ENCODE measurements at places on chromosomes 11 and 22.

DNA sequence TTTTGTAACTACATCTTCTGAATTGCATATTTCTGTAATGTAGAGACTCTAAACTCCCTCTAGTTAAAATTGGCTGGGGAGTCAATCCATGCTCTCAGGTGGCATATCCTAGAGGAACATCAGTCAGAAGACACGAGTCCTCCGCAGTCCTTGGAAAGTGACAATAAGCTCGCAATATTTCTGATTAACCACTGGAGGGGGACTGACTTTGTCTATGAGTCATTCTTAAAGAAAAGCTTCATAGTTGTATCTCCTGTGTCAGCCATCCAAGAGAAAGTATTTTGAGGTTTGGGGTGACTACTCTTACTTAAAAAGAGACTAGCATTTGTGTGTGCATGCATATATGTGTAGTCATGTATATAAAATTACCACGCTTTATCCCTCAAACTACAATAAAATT lies 60.2 kb downstream of the SLN start:
- DNase-seq, result no peak

DNA sequence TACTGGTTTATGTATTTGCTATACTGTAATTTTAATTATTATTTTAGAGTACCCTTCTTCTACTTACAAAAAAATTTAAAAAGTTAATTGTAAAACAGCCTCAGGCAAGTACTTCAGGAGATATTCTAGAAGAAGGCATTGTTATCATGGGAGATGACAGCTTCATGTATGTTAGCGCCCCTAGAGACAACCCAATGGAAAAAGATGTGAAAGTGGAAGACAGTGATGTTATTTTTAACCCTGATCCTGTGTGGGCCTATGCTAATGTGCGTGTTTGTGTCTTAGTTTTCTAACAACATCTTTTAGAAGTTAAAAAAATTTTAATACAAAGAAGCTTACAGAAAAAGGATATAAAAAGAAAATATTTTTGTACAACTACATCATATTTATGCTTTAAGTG lies 205.0 kb downstream of the FAM76B start:
- DNase-seq, result no peak

DNA sequence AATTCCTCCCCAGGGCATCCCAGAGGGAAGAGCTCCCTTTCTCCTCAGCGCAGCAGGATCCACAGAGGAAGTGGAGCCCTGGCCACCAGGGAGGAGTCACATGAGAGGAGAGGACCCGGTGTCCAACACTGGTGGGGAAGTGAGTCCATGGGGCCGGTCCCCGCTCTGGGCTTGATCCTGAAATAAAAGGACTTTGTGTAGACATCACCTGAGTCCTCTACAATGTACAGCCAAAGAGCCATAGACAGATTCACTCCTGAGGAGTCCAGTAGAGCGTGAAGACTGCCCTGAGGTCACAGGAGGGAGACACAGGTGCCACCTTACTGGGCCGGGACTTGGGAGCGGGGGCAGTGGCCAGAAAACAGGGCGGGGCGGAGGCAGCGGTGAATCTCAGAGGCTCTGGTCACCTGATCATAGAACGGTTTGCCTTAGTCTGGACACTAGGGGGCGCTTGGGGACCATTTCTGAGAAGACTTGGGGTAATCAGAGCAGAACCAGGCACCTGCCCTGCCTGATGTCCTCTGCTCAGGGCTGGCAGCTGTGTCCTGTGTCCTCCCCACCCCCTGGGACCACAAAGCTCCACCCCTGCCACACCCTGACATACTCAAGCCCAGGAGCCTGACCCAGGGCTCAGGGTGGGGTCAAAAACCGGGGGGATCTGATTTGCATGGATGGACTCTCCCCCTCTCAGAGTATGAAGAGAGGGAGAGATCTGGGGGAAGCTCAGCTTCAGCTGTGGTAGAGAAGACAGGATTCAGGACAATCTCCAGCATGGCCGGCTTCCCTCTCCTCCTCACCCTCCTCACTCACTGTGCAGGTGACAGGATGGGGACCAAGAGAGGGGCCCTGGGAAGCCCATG lies 112.7 kb downstream of the VPREB1 start:
- peak; percentile 59 for DNase-seq

DNA sequence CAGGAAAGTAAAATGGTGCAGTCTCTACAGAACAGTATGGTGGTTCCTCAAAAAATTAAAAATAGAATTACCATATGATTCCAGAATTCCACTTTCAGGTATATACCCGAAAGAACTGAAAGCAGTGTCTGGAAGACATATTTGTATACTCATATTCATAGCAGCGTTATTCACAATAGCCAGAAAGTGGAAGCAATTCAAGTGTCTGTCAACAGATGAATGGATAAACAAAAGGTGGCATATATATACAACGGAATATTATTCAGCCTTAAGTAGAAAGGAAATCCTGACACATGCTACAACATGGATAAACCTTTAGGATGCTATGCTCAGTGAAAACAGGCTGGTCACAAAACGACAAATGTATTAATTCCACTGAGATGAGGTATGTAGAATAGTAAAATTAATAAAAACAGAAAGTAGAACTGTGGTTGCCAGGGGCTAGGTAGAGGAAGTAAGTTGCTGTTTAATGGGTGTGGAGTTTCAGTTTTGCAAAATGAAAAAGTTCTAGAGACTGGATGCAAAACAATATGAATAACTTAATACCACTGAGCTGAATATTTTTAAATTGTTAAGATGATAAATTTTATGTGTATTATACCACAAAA lies 14.5 kb downstream of the SAA1 start:
- DNase-seq, result no peak

GRCh38 chr22:30097861-30098260 lies 17.6 kb downstream of the HORMAD2 start:
- DNase-seq, result no peak

Data from putamen (tissue), 1 donor.